ENCODE measurements at places on chromosomes 1 and 21. TPM values are rescaled to one million over a fixed set of nuclear protein-coding genes. Genes with fewer than 3 reads are reported as not detected.

The LGALS8 gene
- 107 TPM for total RNA-seq

- H3K27me3 ChIP-seq: peaks cover 8% of the 10 kb centered on the region
- no peak overlapping the region for H3K27ac ChIP-seq
- no peaks in the 10 kb centered on the region for H3K36me3 ChIP-seq
These were observed 41.6 kb upstream of the TMEM52 start for GRCh38 chr1:1960480-1961196.

DNA sequence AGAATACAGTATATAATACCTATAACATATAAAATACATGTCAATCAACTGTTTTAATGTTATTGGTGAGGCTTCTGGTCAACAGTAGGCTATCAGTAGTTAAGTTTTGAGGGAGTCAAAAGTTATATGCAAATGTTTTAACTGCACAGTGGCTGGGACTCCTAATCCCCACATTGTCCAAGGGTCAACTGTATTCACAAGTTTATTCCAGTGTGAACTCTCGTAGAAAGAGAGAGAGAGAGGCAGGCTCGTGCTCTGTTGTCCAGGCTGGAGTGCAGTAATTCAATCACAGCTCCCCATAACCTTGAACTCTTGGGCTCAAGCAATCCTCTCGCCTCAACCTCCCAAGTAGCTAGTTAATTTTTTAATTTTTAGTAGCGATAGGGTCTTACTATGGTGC lies 66.0 kb downstream of the NRIP1 start:
- no peaks in the 10 kb centered on the region for H3K27me3 ChIP-seq
- no peak for DNase-seq
- H3K4me3 ChIP-seq: no peak overlapping the region
- no peak overlapping the region for H3K27ac ChIP-seq

DNA sequence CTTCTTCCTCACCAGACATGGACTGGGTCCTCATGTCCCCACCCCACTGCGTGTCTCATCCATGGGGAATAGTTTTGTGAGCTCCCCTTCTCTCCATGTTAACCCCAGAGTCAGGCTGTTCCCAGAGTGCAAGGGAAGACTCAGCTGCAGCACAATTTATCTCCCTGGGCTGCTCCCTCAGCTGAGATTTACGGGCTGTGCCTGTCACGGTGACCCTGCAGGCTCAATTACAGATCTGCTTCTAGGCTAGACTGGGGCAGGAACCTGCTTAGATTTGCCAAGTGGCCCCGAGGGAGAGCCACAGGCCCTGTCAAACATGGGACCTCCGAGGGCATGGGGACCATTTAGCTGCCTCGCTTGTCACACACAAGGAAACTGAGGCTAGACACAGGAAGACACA lies 37.8 kb downstream of the CDCP2 start:
- H3K36me3 ChIP-seq: no peaks in the 10 kb centered on the region
- no peak for DNase-seq
- no peak overlapping the region for H3K27ac ChIP-seq
- no peak overlapping the region for H3K4me3 ChIP-seq

The AADACL4 gene
- not detected for total RNA-seq

- H3K36me3 ChIP-seq: no peaks in the 10 kb centered on the region
- H3K4me3 ChIP-seq: no peak overlapping the region
- no peak for DNase-seq
- H3K4me1 ChIP-seq: peaks cover 4% of the 10 kb centered on the region
These were observed 871 bp upstream of the ERICH3 start for GRCh38 chr1:74674278-74675048.

GRCh38 chr1:245894843-245895242 lies 612.2 kb downstream of the SMYD3 start:
- H3K4me3 ChIP-seq: no peak overlapping the region
- H3K27me3 ChIP-seq: no peaks in the 10 kb centered on the region

The C1orf141 gene
- total RNA-seq: not detected

GRCh38 chr1:215405211-215405610 lies 161.9 kb upstream of the KCTD3 start:
- DNase-seq: no peak
- H3K4me3 ChIP-seq: no peak overlapping the region
- no peaks in the 10 kb centered on the region for H3K27me3 ChIP-seq
- no peaks in the 10 kb centered on the region for H3K4me1 ChIP-seq
- no peak overlapping the region for H3K27ac ChIP-seq
- no peaks in the 10 kb centered on the region for H3K36me3 ChIP-seq

The KCNK2 gene
- total RNA-seq: not detected

DNA sequence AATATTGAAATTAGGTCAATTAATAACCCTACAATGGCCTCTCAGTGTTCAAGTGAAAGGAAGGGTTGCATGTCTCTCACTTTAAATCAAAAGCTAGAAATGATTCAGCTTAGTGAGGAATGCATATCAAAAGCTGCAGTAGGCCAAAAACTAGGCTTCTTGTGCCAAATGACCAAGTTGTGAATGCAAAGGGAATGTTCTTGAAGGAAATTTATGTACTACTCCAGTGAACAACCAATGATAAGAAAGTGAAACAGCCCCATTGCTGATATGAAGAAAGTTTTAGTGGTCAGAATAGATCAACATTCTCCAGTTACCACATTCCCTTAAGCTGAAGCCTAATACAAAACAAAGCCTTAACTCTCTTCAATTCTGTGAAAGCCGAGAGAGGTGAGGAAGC lies 10.0 kb downstream of the MAEL start:
- H3K27me3 ChIP-seq: peaks cover 7% of the 10 kb centered on the region
- H3K27ac ChIP-seq: peak overlapping the region; percentile 33
- DNase-seq: no peak
- H3K4me1 ChIP-seq: peaks cover 16% of the 10 kb centered on the region
- no peak overlapping the region for H3K4me3 ChIP-seq
- peaks cover 3% of the 10 kb centered on the region for H3K36me3 ChIP-seq

DNA sequence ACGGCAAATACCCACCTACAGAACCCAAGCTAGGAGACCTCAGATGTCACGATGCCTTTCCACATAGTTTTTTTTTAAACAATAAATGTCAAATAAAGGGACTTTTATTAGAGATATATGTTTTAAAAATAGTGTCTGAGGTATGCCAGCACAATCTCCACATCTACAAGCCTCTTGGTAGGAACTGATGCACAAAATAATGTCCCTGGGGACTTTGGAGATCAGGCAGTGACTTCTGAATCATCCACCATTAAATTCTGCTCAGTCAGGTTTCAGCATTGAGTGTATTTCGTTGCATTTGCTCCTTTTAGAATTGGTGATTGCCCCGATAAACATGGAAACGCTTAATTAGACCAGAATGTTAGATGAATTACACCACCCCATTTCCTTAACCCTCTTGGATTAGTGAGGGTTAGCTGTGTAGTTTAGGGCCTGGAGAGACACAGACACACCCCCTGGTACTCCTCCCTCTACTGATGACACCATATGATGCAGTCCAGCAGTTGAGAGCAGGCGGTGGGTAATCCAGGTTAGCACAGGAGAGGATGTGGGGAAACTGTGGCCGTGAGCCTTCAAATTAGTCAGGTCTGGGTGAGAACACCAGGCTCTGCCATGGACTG lies 33.6 kb downstream of the LGR6 start:
- H3K4me3 ChIP-seq: no peak overlapping the region
- H3K36me3 ChIP-seq: no peaks in the 10 kb centered on the region

GRCh38 chr21:21102896-21103295 lies 104.7 kb downstream of the NCAM2 start:
- H3K27ac ChIP-seq: no peak overlapping the region
- no peaks in the 10 kb centered on the region for H3K36me3 ChIP-seq
- H3K4me1 ChIP-seq: no peaks in the 10 kb centered on the region
- no peak overlapping the region for H3K4me3 ChIP-seq
- no peaks in the 10 kb centered on the region for H3K27me3 ChIP-seq

- no peaks in the 10 kb centered on the region for H3K27me3 ChIP-seq
- H3K36me3 ChIP-seq: no peaks in the 10 kb centered on the region
- H3K4me1 ChIP-seq: no peaks in the 10 kb centered on the region
- H3K27ac ChIP-seq: no peak overlapping the region
These were observed 1644.0 kb upstream of the B3GALT2 start for GRCh38 chr1:194830387-194830786.

The S100A9 gene
- not detected for total RNA-seq

The HSF2BP gene
- total RNA-seq: 0.56 TPM

DNA sequence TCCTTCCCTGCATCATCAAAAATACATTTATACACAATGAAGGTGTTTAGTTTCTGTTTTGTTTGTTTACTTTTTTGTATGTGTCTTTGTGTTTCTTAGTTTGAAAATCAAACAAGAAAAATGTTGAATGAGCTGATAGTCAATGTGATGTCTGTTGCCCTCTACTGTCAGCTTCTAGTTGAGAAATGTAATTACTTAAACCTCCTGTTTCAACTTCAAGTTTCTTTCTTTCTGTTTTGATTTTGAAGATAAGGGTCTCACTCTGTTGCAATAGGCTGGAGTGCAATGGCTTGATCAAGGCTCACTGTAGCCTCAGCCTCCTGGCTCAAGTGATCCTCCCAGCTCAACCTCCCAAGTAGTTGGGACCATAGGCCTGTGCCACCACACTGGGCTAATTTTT lies 37.5 kb downstream of the SPTA1 start:
- H3K27ac ChIP-seq: no peak overlapping the region
- H3K27me3 ChIP-seq: peaks cover 4% of the 10 kb centered on the region
- H3K4me1 ChIP-seq: peaks cover 21% of the 10 kb centered on the region
- no peak overlapping the region for H3K4me3 ChIP-seq
- no peaks in the 10 kb centered on the region for H3K36me3 ChIP-seq
- no peak for DNase-seq
